T-helper 17 cell (primary cell): ENCODE measurements at places on chromosomes 11 and 22. TPM values are rescaled to one million over a fixed set of nuclear protein-coding genes. Genes with fewer than 3 reads are reported as not detected.

GRCh38 chr11:2813968-2814367 lies 71.6 kb downstream of the CDKN1C start:
- DNase-seq, result no peak
- no peaks in the 10 kb centered on the region for H3K27me3 ChIP-seq
- no peak overlapping the region for H3K27ac ChIP-seq
- H3K36me3 ChIP-seq, result peaks cover 8% of the 10 kb centered on the region
- H3K4me1 ChIP-seq, result peaks cover 8% of the 10 kb centered on the region

GRCh38 chr11:72084965-72085364 lies 4.3 kb downstream of the LRRC51 start:
- H3K36me3 ChIP-seq, result no peaks in the 10 kb centered on the region
- peak overlapping the region; percentile 97 for H3K27ac ChIP-seq
- H3K4me1 ChIP-seq, result peaks cover 38% of the 10 kb centered on the region
- DNase-seq, result no peak
- H3K27me3 ChIP-seq, result no peaks in the 10 kb centered on the region

Gene OR51T1
- total RNA-seq, result not detected

- no peaks in the 10 kb centered on the region for H3K4me1 ChIP-seq
- no peak overlapping the region for H3K4me3 ChIP-seq
- no peaks in the 10 kb centered on the region for H3K36me3 ChIP-seq
- peaks cover 17% of the 10 kb centered on the region for H3K27me3 ChIP-seq
These were observed 1019.4 kb downstream of the BRD1 start for GRCh38 chr22:48808038-48808960.

DNA sequence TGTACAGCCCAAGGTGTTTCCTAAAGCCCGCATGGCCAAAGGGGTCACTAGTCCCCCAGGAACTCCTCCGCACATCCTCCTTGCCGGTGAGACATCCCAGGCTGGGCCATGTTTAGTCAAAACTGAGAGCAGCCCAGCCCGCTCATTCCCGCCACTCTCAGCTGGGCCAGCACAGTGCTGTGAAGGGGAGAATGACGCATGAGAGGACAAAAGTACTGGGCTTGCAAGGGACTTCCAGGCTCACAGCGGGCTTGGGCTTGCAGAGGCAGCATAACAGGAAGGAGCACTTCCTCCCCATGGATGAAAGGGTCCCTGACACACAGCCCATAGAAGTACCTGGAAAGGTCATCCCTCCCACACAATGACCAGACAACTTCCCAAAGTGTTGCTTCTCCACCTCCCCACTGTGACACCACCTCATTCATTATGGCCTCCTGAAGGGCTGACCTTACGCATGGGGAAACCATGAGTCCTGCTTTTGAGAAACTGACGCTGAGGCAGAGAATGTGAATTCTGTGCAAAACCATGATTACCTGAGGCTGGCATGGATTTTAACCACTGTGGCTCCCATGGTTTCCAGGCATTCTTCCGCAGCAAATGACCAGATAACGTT lies 19.1 kb downstream of the ETS1 start:
- no peaks in the 10 kb centered on the region for H3K36me3 ChIP-seq
- no peak overlapping the region for H3K27ac ChIP-seq
- H3K4me1 ChIP-seq, result peaks cover 7% of the 10 kb centered on the region
- no peak overlapping the region for H3K4me3 ChIP-seq
- DNase-seq, result no peak

DNA sequence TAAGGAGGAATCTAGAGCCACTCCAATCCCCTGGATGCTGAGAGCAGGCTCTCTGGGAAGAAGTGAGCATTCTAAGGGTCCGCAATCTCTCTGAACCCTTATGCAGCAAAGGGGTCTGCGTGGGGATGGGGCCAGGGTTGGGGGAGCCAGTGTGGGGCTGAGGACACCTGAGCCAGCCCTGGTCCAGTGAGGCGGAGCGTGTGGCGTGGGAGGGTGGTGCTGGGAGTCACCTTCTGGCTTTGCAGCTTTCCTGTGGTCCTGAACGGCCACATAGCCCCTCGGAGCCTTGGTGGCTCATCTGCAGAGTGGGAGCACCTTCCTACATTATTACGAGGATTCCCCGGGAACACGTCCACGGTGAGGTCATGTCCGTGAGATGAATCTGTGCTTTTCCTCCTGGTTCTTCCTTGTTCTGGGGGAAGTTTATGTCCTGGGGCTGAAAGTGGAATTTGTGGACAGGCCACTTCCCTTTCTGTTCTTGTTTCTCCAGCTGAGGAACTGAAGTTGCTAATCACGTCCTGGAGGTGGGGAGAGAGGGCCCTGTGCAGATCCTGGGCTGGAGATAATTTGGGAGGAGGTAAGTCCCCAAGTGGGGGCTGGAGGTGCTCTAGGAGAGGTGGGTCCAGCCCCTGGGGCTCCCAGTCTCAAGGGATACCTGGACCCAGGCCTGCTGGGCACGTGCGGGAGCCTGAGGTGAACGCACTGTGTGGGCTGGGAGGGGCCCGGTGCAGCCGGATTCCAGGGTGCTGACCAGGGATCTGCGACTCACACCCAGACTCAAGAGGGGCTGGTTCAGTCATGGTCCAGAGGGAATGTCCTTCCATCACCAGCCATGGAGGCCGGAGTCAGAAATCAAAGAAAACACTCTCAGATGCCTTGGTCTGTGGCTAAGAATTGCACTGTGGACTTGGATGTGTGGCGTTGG lies 6.1 kb downstream of the MRGPRE start:
- H3K27ac ChIP-seq, result no peak overlapping the region
- no peak overlapping the region for H3K4me3 ChIP-seq
- peaks cover 53% of the 10 kb centered on the region for H3K27me3 ChIP-seq
- no peak for DNase-seq
- peaks cover 3% of the 10 kb centered on the region for H3K4me1 ChIP-seq
- no peaks in the 10 kb centered on the region for H3K36me3 ChIP-seq

Gene SLN
- total RNA-seq, result not detected

DNA sequence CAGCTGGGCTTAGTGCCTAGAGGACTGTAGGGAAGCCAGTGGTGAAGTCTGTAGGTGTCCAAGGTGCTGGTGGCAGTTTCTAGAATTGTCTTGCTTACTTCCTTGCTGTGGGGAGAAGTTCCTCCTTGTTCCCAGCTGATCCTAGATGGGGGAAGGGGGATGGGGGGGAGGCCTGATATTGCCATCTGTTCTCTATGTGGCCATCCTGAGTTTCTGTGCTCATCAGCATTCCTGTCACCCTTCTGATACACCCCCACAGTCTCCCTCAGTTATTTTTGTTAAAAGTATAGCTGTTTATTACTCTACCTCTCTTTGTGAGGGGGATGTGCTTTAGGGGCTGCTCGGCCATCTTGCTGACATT lies 36.5 kb downstream of the MADD start:
- peaks cover 4% of the 10 kb centered on the region for H3K4me1 ChIP-seq
- H3K4me3 ChIP-seq, result no peak overlapping the region
- H3K27ac ChIP-seq, result no peak overlapping the region
- no peak for DNase-seq
- no peaks in the 10 kb centered on the region for H3K27me3 ChIP-seq

DNA sequence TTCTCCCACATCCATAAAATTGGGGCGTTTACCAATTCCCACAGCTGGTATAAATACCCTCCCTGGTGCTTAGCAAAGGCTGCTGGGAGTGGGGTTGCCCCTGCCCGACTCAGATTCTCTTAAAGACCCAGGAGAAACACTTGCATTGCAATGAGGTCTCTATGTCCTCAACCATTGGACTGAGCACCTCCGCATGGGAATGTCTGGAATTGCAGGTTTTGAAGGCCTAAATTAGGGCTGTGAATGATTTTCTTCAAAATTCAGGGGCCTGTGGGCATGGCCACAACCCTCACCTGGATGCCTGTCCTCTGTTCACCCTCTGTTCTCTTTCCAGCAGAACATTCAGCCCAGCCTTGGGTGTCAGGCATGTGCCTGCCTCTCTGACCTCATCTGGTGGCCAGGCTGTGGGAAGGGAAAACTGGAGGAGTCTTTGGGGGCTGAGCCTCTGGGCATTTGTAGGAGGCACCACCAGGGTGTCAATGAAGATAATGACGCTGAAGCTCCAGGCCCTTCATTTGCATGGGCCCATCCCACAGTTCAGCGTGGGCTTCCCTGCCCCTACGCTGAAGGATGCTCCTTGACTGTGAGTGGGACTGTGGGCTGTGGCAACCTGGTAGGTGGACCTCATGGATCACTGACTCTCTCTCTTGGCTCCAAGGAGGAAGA lies 52.7 kb upstream of the MYEOV start:
- peaks cover 2% of the 10 kb centered on the region for H3K4me1 ChIP-seq
- no peaks in the 10 kb centered on the region for H3K36me3 ChIP-seq
- H3K4me3 ChIP-seq, result no peak overlapping the region
- no peak for DNase-seq
- no peak overlapping the region for H3K27ac ChIP-seq

DNA sequence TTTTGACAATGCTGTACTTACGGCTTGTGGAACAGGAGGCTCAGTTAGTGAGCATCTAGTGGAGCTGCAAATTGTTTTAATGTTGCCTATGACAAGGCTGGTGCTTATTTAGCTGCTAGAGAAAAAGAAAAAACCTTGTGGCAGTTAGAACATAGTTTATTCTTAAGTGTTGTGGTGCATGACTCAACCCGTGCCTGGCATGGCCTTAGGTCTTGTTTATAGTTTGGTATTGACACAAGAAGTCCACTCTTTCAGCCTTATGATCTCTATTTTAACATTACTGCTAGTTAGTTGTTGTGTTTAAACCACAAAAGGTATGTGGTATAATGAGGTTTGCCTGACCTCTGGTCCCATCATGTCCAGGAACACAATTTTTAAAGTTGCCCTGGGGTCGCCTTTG lies 744.6 kb downstream of the FAM181B start:
- H3K4me3 ChIP-seq, result no peak overlapping the region
- H3K27ac ChIP-seq, result no peak overlapping the region
- no peaks in the 10 kb centered on the region for H3K27me3 ChIP-seq
- H3K4me1 ChIP-seq, result no peaks in the 10 kb centered on the region
- H3K36me3 ChIP-seq, result no peaks in the 10 kb centered on the region
- DNase-seq, result no peak

- no peak overlapping the region for H3K4me3 ChIP-seq
- H3K36me3 ChIP-seq, result peaks cover 9% of the 10 kb centered on the region
- no peak overlapping the region for H3K27ac ChIP-seq
- H3K4me1 ChIP-seq, result peaks cover 13% of the 10 kb centered on the region
These were observed 73.5 kb downstream of the RNF169 start for GRCh38 chr11:74822170-74822569.

GRCh38 chr11:72229925-72230763 lies 5.6 kb downstream of the INPPL1 start:
- no peak overlapping the region for H3K27ac ChIP-seq
- no peak overlapping the region for H3K4me3 ChIP-seq
- peaks cover 12% of the 10 kb centered on the region for H3K36me3 ChIP-seq
- H3K4me1 ChIP-seq, result peaks cover 18% of the 10 kb centered on the region
- H3K27me3 ChIP-seq, result no peaks in the 10 kb centered on the region
- no peak for DNase-seq

DNA sequence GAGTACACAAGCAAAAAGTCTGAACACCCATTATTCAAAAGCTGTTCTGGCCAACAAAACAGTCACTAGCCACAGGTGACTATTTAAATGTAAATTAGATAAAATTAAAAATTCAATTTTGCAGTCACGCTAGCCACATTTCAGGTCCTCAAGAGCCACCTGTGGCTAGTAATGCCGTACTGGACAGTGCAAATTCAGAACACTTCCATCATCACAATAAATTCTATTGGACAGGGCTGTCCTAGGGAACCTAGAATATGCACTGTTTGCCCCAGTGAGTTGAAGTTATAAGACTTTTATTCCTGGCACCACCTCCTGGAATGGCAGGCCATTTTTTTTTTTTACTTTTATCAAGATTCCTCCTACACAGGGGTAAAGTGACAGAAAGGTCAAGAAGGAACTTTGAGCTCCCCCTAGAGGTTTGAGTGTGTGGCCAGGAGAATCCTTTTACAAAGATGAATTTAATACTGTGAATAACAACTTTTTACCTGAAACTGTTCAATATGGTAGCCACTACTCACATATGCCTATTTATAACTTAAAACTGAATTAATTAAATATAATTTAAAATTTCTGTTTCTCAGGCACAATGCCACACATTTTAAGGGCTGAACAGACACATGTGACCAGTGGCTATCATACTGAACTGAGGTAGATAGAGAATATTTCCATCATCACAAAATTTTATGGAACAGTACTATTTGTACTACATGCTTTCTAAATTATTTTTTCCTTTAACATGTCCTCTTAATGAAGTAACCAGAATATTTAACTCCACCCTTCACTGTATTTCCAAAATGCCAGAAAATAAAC lies 6.5 kb downstream of the MSANTD2 start:
- peaks cover 29% of the 10 kb centered on the region for H3K4me1 ChIP-seq
- no peak overlapping the region for H3K4me3 ChIP-seq
- H3K36me3 ChIP-seq, result no peaks in the 10 kb centered on the region
- no peak overlapping the region for H3K27ac ChIP-seq
- no peak for DNase-seq

GRCh38 chr22:17928391-17928790 lies 96.0 kb downstream of the MICAL3 start:
- DNase-seq, result no peak
- no peak overlapping the region for H3K4me3 ChIP-seq
- no peaks in the 10 kb centered on the region for H3K27me3 ChIP-seq
- H3K27ac ChIP-seq, result no peak overlapping the region

DNA sequence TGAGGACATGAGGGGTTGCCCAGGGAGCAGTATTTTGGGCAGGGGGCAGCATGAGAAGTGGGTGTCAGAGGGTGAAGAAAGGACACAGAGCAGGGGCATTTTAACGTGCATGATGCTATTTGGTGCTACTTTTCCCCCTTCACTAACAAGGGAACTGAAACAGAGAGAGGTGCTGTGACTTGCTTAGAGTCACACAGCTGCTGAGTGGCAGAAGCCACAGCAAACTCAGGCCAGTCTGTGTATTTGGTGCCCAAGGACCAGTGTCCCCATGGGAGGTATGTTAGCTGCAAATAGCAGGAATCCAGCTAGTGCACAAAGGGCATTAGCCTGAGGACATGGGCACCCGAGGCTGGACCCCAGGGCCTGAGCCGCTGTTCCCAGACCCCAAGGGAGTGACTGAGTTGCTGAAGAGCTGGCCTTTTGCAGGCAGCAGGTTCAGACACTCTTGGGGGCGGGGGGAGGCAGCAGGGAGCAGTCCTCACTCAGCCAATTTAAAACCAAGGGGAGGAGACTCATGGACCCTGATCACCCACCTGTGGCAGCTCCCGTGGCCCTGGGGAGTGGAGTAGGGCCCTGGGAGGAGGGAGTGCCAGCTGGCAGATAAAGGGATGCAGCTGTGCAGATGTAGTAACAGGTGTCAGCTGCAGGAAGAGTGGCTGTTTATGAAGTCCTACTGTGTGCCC lies 14.6 kb downstream of the PARVG start:
- H3K4me3 ChIP-seq, result peak overlapping the region; percentile 3
- H3K4me1 ChIP-seq, result peaks cover 39% of the 10 kb centered on the region
- peaks cover 16% of the 10 kb centered on the region for H3K36me3 ChIP-seq
- peak overlapping the region; percentile 53 for H3K27ac ChIP-seq

Gene RAG1
- total RNA-seq, result 0.16 TPM

GRCh38 chr11:83571302-83571701 lies 285.1 kb upstream of the CCDC90B start:
- H3K27me3 ChIP-seq, result peaks cover 17% of the 10 kb centered on the region
- no peak overlapping the region for H3K27ac ChIP-seq
